Activated naive CD4-positive, alpha-beta T cell (primary cell): ENCODE measurements at places on chromosomes 5 and 9.

DNA sequence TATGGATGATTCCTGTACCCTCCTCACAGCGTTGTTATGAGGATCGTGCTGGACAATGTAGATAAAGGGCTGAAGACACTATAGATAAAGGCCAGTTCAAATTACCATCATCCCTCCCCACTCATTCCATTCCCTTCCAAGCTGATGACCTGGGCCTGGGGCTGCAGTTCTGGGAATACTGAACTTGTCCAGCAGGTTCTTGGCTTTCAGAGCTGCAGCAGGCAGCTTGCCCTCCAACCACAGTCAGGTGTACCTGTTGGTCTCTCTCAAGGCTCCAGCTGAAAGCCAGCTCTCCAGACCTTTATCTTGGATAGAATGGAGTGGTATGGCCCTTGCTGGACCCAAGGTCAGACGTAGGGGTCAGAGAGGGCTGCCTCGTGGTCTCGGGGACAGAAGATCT is 92.5 kb downstream of the PCDH1 start:
- no peak for DNase-seq

DNA sequence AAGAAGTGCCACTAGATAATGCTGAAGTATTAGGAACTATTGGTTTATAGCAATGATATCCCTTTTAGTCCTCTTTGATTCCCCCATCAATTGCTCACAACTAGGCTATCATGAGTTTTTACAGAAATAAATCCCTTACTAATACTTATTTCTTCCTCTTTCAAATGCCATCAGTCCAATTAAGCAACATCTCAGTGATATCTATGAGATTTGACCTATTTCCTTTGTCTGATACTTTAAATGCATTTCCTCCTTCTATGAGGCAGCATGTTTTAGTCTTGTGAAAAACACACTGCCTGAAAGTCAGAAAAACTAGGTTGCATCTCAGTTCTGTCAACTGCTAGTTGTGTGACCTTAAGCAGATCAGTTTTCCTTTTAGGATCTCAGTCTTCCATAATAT is 101.6 kb downstream of the FBXW11 start:
- no peak for DNase-seq

- DNase-seq = no peak
Observed at GRCh38 chr5:113660206-113660605, 146.7 kb downstream of the YTHDC2 start.

DNA sequence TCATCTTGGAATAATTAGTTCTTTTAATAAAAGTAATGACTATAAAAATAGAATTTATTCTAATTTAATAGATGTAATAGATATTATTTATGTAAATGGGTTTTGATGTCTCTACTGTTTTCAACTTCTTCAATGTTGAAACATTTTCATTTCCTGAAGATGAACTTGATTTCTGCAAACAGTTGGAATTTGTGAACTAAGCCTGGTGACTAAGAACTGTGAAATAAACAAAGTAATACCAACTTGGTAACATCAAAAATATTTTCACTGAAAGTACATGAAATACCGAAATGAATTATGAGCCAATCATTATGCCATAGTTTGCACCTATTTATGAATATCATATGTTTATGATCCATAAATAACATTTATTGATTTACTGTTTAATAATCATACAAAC is 143.8 kb upstream of the FGF10 start:
- no peak for DNase-seq

GRCh38 chr5:151086905-151087360 is 6.1 kb upstream of the TNIP1 start:
- peak; percentile 8 for DNase-seq

DNA sequence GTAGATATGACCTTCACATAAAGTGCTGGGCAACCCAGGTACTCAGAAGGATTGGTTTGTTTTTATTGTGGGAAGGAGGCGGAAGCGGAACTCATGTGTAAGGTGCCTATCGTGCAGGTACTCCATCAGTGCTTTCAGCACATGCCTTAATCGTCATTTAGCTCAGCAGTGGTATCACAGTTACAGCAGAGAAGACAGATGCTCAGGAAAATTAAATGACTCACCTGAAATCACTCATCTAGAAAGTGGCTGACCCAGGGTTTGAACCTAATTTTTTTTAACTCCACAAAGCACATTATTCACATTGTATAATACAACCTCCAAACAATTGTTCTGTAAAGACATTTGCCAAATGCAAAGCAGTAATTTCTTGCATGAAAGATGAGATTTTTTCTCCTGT is 2.2 kb downstream of the C5orf46 start:
- DNase-seq = no peak

- no peak for DNase-seq
Observed at GRCh38 chr5:169431386-169431785, 130.4 kb upstream of the SLIT3 start.

DNA sequence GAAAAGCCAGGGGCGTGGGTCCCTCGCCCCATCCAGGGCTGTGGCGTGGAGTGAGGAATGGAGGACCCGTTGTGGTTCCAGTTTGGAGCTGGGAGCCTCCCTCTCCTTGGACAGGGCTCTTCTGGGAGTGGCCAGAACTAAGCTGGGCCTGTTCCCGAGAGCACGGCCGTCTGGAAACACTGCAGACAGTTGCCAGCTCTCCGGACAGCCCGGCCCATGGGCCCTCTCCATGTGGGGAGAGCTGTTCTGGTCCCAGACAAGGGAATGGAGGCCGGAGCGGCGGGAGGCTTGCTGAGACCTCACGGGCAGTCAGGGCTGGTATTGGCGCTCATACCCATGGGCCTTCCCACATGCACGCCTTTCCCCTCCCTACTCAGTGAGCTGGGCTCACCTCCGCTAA is 45.2 kb upstream of the FCN2 start:
- DNase-seq = no peak

GRCh38 chr9:84235511-84235910 is 105.0 kb downstream of the SLC28A3 start:
- no peak for DNase-seq

GRCh38 chr9:34517185-34517584 is 5.6 kb downstream of the ENHO start:
- DNase-seq = no peak

DNA sequence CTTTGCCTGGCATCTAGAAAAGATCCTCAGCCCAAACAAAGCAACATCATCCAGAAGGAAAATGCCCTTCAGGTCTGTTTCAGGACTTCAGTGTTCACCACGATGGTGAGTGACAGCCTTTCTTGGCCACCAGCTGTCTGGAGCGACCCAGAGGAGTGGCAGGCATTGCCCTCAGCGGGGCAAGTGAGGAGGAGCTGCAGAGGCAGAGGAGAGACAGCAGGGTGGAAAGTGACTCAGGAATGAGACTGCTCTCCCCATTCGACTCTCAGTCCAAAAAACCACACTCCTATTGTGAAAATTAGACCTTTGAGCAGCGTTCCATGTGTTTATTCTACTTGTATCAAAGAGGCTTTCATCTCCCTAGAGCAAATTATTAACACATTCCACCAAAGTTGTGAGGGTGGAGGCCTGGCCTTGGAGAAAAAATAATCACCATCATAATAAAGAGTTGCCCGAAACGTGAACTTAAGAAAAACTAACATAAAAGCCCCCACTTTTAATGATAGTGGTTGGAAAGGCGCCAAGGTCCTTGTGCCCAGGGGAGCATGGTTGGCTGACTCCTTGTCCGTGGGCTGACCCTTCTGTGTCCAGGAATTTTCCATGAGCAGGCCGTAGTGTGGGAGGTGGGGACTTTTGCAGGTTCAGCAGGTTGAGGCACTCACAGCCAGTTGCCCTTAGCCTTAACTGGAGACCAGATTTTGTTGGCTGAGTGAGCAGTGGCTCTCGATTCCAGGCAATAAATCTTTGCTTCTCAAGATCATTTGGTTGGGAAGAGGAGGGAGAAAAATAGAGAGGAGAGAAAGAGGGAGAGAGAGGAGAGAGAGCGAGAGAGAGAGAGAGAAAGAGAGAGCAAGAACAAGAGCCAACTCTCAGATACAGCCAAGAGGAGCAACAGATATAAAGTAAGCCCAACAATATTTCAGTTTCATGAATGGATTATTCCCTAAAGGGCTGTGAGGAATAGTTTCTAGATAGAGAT is 125.9 kb upstream of the ANKRD55 start:
- DNase-seq = no peak

DNA sequence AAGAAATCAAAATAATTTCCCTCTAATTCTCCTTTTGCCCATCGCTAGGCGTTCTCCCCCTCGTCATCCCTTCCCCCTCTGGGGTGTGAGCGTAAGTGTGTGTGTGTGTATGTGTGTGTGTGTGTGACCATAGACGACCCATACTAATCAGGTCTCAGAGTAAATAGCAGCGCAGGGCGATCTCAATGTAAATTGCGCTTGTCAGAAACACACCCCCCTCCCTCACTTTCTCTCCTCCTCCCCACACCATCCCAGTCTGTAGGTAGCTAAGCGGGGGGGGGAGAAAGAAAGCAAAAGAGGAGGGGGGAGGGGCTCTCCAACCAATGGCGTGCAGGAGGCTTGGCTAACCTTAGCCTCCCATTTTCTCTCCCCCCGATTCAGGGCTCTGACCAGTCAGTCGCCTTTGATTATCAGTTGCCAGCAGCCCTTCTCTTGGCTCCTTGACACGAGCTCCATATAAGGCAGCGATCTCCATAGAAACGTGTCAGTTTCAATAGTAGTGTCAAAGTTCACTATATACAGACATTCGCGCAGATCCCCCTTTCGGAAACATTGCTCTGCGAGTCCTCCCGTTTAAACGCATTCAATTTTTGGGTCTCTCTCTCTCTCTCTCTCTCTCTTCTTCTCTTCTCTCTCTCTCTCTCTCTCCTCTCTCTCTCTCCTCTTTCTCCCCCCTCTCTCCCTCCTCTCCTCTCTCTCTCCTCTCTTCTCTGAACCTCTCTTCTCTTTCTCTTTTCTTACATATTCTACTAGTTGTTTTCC is at the start of gene NR2F1:
TSS of gene NR2F1 (plus strand) at position 546 of the 762 bp plus-strand sequence. CDS start 1,802 bp downstream, outside the sequence.
- DNase-seq = no peak

GRCh38 chr9:76373173-76373783 is 20.9 kb downstream of the RFK start:
- no peak for DNase-seq

GRCh38 chr5:35202319-35203111 is 27.8 kb downstream of the PRLR start:
- DNase-seq = no peak

DNA sequence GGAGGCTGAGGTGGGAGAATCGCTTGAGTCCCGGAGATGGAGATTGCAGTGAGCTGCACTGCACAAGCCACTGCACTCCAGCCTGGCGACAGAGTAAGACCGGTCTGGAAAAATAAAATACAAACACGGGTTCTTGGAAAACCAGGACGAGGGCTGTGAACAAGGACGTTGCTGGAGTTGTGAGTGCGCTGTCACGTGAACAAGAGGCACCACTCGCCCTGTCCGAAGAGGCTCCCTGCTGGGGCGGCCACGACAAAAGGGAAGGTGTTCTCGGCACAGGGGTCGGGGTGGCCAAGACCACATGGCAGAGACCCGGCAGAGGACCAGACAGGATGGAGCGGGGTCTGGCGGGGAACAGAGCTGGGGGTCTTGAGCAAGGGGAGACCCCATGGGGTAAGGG is 30.6 kb upstream of the UBAC1 start:
- no peak for DNase-seq

DNA sequence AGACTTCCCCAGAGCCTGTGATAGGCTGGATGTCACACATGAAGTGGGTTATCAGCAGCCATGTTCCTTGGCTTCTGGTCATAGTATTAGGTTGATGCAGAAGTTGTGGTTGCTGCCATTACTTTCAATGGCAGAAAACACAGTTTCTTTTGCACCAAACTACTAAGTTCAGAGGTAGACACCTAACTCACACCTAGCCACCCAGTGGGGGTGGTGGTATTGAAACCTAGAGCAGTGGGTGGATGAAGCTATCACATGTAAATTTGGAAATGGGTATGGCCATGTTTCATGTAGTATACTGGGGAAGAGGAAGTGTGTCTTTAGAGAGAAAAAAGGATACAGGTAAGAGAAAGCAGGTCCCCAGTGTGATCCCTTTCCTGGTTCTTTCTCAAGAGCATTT is 347.9 kb upstream of the SEMA6A start:
- no peak for DNase-seq

DNA sequence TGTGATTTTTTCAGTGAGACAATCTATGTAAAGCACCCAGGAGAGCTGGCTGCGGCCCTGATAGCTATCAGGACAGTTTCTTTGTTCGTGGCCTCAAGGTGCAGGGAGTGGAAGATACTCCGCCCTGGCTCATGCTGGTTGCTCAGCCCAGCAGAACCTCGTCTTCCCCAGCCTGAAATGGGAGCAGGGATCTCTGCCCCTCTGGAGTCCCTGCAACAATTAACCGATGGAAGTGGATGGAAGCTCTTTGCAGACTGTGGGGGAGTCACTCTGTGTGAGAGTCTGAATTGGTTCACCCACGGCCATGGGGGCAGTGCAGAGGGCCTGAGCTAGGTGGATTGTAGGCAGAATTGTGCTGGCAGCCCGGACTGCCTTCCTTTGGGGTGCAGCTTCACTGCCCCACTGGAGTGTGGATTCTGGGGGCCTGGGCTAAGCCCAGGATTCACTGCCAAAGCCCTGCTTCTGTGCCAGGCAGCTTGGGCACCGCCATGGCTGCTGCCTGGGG is 2.8 kb downstream of the AIF1L start:
- DNase-seq = no peak

- DNase-seq = no peak
Observed at GRCh38 chr5:34957857-34958690, 28.7 kb downstream of the DNAJC21 start.

GRCh38 chr5:155530046-155530445 is 516.5 kb downstream of the KIF4B start:
- DNase-seq = no peak

GRCh38 chr9:68844631-68845612 is 139.9 kb downstream of the PIP5K1B start:
- no peak for DNase-seq

GRCh38 chr9:85040146-85040545 is 370.6 kb downstream of the NTRK2 start:
- DNase-seq = no peak

GRCh38 chr5:174301848-174302625 is 256.5 kb downstream of the NSG2 start:
- DNase-seq = no peak

- no peak for DNase-seq
Observed at GRCh38 chr9:102950346-102950745, 44.8 kb upstream of the CYLC2 start.

- no peak for DNase-seq
Observed at GRCh38 chr5:93192087-93192486, 388.9 kb downstream of the NR2F1-AS1 start.

DNA sequence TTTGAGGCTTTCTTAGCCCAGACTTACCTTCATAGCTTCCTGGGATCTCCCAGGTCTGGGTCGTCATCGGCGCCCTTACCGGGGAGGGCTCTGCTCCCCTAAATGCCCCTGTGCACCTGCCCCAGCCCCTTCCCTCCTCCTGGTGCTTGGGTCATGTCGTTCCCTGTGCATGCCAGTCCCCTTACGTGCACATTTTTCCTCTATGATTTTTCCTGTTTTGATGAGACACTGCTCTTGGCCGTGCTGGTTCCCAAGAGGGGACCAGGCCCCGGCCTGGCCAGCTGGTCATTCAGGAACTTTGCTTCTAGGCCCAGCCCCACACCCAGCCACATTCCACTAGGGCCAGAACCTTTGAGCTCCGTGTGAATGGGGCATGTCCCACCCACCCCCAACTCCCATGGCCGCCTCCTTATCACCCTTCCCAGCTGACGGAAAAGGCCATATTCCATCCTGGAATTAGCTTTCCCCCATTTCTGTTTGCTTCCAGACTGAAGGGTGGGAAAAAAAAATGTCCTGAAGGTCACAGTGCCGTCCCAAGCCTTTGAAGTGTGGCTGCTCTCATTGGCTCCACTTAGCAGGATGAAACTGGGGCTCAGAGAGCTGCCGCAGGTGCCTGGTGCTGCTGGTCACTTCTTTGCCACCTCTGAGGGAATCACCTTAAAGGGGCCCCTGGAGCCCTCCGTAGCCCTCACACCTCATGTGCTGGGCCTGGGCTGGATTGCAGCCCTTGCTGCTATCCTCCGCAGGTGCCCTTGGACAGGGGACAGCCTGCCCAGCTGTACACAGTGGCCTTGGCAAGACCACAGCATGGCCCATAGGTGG is 25.1 kb downstream of the ERGIC1 start:
- DNase-seq = no peak
